ENCODE measurements at places on chromosomes 1 and 21. TPM values are rescaled to one million over a fixed set of nuclear protein-coding genes. Genes with fewer than 3 reads are reported as not detected.

Gene OR2T11
- polyA plus RNA-seq = not detected

Gene LCE2C
- polyA plus RNA-seq = not detected

Gene LRRC71
- polyA plus RNA-seq = 0.14 TPM

Gene BEND5
- not detected for polyA plus RNA-seq

Gene TTC22
- polyA plus RNA-seq = not detected

Gene NCAM2
- not detected for polyA plus RNA-seq

Gene ZSCAN20
- 1.5 TPM for polyA plus RNA-seq

Gene CDK18
- 1.4 TPM for polyA plus RNA-seq

Gene CHRM3
- polyA plus RNA-seq = 0.15 TPM

Gene ACTRT2
- polyA plus RNA-seq = not detected

Gene ANGPTL3
- not detected for polyA plus RNA-seq

Gene IFI44
- 0.44 TPM for polyA plus RNA-seq

Gene CLCA1
- polyA plus RNA-seq = not detected

Gene SERPINC1
- polyA plus RNA-seq = 0.05 TPM

Gene ERICH3
- not detected for polyA plus RNA-seq

Gene SYDE2
- 1.2 TPM for polyA plus RNA-seq

Gene AZIN2
- polyA plus RNA-seq = 1.6 TPM

Gene TTLL7
- 1.6 TPM for polyA plus RNA-seq

Gene SPTA1
- polyA plus RNA-seq = not detected

Gene SFN
- 114 TPM for polyA plus RNA-seq

Gene OPRD1
- polyA plus RNA-seq = not detected

Gene DIO1
- polyA plus RNA-seq = not detected

Gene COL6A1
- polyA plus RNA-seq = 18.3 TPM

Gene CFAP74
- polyA plus RNA-seq = not detected

Gene ADSS2
- polyA plus RNA-seq = 42.4 TPM

Gene SOX13
- 7.0 TPM for polyA plus RNA-seq

Gene MIB2
- 15.7 TPM for polyA plus RNA-seq

Gene KCNN3
- 0.01 TPM for polyA plus RNA-seq

Gene TRNP1
- polyA plus RNA-seq = 68.5 TPM

Gene ANXA9
- 2.1 TPM for polyA plus RNA-seq

Gene CD58
- 26.4 TPM for polyA plus RNA-seq

Gene NTNG1
- polyA plus RNA-seq = not detected

Gene TNFRSF14
- polyA plus RNA-seq = 0.31 TPM

Gene PHLDA3
- 91.1 TPM for polyA plus RNA-seq

Gene FOXD3
- polyA plus RNA-seq = 0.22 TPM

Gene FMO1
- not detected for polyA plus RNA-seq

Gene NPR1
- 0.96 TPM for polyA plus RNA-seq

Gene CYP2J2
- polyA plus RNA-seq = 0.09 TPM

Gene IVL
- polyA plus RNA-seq = not detected

Gene CASQ1
- polyA plus RNA-seq = not detected

Gene OR2L3
- not detected for polyA plus RNA-seq

Gene CFAP298
- polyA plus RNA-seq = 41.8 TPM

Gene SPAG17
- 0.13 TPM for polyA plus RNA-seq

Gene FAM177B
- not detected for polyA plus RNA-seq

Gene FAM72C
- polyA plus RNA-seq = 10.9 TPM

Gene UBL4B
- not detected for polyA plus RNA-seq

Gene NR0B2
- polyA plus RNA-seq = not detected

Gene PRAMEF5
- not detected for polyA plus RNA-seq

Gene ILDR2
- polyA plus RNA-seq = not detected

Gene VPS72
- polyA plus RNA-seq = 49.8 TPM

Gene VSIG8
- polyA plus RNA-seq = not detected

Gene TCEANC2
- 1.9 TPM for polyA plus RNA-seq

Gene LGR6
- 0.60 TPM for polyA plus RNA-seq

Gene CHI3L2
- 0.22 TPM for polyA plus RNA-seq

Data from A549 (cell line).